Stimulated activated CD8-positive, alpha-beta memory T cell treated with anti-CD3 and anti-CD28 coated beads, Interleukin-4, amount 100 ng/mL, for 1 hour (primary cell): ENCODE measurements at places on chromosomes 5 and 9.

- DNase-seq, result no peak
Measured at GRCh38 chr5:159917994-159918393, 1.7 kb downstream of the ADRA1B start.

DNA sequence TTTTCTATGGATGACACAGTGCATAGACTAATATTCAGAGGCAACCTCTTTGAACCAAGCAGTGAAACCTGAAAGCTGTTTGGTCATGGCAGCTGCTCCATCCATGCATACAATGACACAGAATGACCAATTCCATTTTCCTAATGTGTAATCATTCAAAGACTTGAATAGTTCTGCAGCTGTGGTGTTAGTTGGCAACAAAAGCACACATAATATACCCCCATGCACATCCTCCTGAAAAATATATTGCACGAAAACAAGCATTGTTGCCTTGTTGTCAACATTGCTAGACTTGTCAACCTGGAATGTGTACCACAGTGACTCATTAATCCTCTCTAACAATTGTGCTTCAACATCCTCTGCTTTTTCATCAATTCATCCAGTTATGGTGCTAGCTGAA lies 71.0 kb upstream of the SEMA6A start:
- no peak for DNase-seq

DNA sequence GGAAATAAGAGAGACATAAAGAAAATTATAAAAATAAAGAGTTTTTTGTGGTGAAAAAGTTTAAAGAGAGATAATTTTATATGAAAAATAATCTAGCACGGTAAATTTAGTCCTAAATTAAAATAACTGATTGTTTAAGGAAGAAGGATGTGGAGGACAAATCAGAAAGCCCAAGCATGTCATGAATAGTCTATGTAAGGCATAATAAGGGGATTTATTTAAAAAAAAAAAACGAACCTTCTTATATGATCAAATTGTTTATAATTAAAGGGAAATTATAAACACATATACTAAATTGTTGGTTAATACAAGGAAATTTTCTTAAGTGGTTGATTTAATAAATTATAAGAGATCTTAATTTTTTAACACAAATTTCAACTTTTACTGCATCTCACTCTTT lies 551.8 kb upstream of the TYRP1 start:
- DNase-seq, result no peak

DNA sequence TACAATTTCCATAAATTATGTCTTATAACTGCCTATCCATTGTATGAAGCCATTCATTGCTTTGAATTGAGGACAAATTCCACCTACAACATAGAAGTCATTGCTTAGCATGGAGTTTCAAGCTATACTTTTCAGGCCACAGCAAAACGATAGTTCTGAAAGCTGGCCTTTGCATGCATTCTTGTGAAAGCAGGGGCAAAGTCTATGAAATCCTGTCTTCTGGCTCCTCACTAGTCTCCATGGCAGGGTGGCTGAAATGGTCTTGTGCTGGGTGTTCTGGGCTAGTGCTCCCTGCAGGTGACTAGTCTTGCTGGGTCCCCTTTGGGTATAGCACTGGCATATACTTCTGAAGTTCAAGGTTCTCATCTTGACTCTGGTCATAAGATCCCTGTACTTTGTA lies 353.9 kb upstream of the ZNF608 start:
- no peak for DNase-seq

GRCh38 chr9:38059233-38059936 lies 9.6 kb downstream of the SHB start:
- no peak for DNase-seq

DNA sequence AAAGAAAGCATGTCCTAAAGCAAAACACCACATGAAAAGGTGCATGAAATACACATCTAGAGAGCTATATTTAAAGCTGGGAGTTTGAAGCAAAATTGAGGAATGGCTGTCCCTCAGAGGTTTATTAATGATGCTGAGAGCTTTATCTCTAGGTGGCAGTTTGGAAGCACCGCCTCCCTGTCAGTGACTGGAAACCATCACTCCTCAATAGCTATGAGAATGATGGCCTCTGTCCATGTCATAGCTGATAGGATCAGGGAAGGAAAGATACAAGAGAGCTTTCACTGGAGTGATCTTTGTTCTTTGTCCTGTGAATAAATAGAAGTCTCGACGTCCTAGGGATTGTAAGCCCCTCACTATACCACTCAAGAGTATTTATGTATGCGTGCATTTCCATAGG lies 110.5 kb downstream of the NUDT12 start:
- DNase-seq, result no peak

- DNase-seq, result no peak
Measured at GRCh38 chr9:134486143-134486591, 155.4 kb upstream of the COL5A1 start.

DNA sequence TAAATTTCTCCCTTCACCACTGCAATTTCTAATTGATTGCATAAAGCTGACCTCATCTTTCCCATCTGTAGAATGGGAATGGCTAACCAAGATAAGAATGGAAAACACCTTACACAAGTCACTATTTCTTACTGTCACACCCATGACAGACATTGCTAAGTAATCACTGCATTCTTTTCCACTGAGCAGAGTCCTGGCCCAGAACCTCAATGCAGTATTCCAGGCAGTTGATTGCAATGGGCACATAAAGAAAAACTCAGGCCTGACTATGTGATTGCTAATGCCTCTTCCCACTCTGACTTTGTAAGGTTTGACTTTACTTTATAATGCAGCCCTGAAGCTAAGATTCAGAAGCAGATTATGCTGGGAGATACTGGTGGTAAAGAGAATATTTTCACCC lies 29.3 kb downstream of the TRIM32 start:
- no peak for DNase-seq

DNA sequence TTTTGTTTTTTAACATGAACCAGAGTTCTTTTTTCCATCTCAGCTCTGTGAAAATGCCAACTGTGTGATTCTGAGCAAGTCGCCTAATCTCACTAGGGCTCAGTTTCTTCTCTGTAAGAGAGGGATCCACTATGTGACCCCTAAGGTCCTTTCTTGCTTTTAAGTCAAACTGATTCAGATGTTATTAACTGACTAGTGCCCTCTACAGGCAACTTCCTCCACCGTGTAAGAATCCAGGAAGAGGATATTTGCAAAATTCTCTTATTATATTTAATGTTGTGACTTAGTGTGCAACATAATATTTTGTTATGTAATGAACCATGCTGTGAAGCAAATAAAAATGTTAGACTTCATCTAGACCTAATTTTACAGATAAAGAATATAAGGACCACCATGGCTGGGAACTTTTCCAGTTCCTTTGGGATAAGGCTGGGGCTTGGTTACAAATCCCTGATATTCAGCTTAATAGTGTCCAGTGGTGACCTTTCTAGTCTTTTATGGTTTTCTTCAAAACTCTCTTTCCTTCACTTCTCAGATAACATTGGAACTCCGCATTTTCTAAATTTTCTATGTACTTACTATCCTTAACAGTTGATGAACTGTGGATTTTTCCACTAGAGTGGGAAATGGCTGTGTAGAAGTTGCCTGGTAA lies 244.7 kb downstream of the PIK3R1 start:
- no peak for DNase-seq

DNA sequence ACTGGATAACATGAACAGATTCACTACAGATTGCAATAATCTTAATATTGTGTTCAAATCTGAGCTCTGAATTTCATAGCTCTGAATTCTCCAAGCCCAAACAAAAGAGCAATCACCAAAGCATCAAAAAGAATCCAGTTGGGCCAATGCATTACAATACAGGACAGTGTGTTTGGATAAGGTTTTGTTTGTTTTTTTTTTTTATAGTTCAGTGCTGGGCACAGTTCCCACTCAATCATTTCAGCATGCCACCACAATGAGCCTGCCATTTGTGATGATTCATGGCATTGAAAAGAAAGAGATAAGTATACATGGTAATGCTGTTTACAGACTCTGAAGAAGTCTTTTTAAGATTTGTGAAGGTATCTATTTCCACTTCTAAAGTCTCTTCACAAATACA lies 1.7 kb upstream of the HTR1A start:
- DNase-seq, result no peak

DNA sequence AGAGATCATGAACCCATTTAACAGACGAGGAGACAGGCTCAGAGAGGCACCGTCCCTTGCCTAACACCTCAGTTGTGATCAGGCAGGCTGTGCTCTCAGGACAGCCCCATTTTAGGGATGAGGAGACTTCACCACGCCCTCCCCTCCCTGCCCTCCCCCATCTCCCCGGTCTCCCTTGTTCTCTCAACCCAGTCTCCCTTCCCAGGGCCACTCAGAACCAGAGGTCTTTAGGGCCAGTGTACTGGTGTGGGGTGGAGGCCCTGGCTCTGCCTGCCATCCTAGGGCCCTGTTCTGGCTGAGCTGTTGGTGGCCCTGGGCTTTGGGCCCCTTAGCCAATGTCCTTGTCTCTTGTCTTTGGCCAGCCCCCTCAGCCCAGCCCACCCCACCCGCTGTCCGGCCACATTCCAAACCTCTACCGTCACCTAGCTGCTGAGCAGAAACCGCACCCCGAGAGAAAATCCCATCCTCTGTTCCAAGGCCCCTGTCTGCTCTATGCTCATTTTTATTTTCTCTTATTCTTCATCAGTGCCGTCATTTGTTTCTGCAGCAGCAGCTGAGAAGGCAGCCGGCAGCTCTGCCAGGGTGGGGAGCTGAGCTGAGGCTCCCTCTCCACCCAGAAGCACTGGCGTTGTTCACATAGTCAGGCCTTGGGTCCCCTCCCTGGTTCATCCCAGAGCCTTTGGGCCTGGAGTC lies 33.9 kb downstream of the OLFML2A start:
- DNase-seq, result no peak

- DNase-seq, result no peak
Measured at GRCh38 chr9:37650873-37651768, at the start of gene FRMPD1. Gene FRMPD1, plus strand, starts transcription at chr9:37650954. Its CDS starts 41,688 bp downstream, at chr9:37692642.

GRCh38 chr5:80318212-80318611 lies 1.6 kb upstream of the SPZ1 start:
- DNase-seq, result no peak

GRCh38 chr5:172361566-172362238 lies 78.1 kb upstream of the UBTD2 start:
- no peak for DNase-seq

DNA sequence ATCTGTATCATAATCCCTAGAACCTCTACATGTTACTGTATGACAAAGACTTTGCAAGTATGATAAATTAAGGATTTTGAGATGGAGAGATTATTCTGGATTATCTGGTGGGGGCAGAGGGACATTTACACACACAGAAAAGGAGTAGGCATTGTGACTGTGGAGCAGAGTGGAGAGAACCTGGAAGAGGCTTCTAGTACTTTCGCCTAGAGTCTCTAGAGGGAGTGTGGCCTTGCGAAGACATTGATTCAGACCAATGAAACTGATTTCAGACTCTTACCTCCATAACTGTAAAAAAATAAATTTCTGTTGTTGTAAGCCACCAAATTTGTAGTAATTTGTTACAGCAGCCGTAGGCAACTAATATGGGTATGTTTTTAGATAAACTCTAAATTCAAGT lies 45.9 kb downstream of the CSNK1G3 start:
- DNase-seq, result no peak
